ENCODE measurements at places on chromosomes 3 and 15.
A peak's percentile ranks its signal among the peaks of the same experiment; 100 is the strongest.

DNA sequence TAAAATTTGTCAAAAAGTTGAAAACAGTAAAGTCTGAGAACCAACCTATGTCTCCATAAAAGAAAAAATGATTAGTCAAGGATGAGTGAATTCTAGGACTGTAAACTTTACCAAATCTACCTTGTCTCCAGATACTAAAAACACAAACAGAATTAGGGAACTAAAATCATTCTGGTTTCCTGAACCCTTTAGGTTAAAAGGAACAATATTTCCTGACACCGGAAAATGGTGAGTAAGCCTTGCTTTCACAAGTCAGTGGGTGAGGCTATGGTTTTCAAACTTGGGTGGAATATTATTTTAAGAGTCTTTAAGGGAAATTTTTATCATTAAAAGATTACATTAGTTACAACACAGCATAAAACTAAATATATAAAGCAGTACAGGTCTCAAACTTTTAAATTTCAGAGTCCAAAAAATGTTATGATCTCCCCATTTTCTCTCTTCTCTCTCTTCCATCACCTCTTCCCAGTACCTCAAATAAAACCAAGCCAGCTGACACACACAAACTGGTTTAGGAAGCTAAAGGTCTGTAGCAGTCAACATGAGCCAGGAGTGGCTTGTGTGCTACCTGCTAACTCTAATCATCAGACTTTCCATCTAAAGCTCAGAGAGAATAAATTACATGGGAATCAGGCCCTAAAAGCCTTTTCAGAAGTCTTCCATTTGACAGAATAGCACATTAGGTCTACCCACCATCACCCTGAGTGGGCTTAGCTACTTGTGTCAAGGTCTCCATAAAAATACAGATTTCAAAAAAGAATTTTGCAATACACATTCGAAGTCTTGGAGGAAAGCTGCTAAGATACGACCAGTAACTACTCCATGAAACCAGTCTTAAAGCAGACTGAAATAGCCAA, 2.2 kb downstream of the SLC12A6 start:
- DNase-seq = peak; percentile 87

GRCh38 chr3:14521611-14522010, 18.5 kb downstream of the GRIP2 start:
- DNase-seq = no peak

DNA sequence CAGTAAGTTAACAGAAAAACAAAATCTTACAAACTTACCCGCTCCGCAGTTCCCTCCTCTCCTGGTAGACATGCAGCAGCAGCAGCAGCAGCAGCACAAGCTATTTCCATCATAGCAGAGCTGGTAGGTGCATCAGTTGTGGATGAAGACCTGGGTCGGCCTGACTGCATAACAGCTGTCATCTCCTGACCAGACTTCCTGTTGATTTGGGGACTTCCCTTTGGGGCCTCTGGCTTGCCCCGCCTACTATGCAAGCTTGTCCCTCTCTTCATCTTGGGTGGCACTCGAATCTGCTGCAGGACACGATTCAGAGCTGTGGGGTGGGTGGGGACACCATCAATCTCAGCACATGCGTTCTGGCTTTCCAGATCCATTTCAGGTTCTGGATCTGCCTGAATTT, 65.7 kb downstream of the TMCC1 start:
- peak; percentile 72 for DNase-seq

DNA sequence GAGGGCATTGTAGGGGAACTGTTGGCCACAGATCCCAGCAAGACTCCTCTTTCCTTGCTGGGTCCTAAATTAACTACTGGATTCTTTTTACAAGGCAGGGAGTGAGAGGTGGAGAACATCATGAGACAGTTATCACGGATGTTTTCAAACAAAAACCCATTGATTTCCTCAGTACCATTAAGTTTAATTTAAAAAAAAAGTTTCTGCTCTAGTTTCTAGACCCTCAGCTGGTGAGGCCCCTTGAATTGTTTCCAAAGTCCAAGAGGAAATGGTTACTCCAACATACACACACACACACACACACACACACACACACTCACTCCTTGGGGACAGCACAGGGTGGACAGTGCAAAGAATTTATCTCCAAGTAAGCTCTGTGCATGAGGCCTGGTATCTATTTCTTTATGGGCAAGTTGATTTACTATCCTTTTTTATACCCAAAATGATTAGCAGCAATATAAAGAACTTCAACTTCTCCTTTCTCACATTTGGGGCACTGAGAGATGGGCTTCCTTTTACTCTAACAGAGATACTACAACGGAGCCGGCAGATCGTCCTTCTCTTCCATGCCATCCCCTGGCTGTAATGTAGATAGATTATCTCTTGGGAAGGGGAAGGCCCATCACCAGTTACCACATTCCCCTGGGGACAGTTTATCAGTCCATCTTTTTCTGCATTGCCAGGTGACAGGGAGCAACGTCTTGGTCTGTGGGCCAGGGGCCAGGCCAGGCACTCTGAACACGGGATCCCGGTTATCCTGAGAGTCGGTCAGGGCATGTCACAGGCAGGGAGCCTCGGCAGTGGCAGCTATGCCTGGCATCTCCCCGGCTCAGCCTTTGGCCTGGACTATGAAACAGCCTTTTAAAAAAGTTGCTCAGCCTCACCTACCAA, 54.7 kb downstream of the CORO2B start:
- DNase-seq = no peak

DNA sequence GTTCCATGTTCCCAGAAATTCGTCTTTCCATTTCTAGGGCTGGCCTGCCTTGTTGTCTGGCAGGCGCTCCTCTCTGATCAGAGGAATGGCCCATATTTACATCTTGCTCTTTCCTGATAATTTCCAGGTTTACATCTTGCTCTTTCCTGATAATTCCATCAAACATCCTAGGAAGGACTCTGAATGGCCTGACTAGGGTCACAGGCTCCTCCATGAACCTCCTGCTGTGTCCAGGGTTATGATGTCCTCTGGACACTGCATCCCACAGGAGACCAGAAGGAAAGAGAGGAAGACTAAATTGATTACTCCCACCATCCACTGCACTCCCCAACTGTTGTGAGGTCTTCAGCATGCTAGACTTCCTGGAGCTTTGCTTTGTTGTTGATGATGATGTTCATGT, 75.4 kb downstream of the CLSTN2 start:
- no peak for DNase-seq

GRCh38 chr15:90955624-90956273, 1.1 kb downstream of the RCCD1 start:
- no peak for DNase-seq

GRCh38 chr3:161372321-161373260, 1.3 kb upstream of the SPTSSB start:
- DNase-seq = peak; percentile 42

GRCh38 chr3:52493232-52494017, 1.7 kb upstream of the STAB1 start:
- no peak for DNase-seq

- DNase-seq = no peak
These were observed 9.2 kb upstream of the SIN3A start for GRCh38 chr15:75460646-75461045.

- no peak for DNase-seq
These were observed 95.8 kb downstream of the BDH1 start for GRCh38 chr3:197460002-197460401.

DNA sequence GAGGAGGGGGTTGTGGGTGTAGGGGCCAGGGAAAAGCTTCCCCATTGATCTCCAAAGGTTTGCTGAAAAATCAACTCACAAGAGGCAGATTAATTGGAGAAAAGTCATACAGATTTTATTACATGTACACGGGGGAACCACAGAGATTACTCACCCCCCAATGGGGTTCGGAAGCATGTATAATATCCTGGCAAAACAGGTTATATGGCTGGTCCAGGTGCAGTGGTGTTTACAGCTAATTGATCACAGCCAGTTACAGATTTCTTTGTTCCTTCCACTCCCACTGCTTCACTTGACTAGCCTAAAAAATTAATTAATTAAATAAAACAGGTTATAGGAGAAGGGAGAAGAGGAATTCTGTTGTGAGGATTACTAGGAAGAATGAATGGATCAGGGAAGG, 22.4 kb downstream of the PRKCI start:
- no peak for DNase-seq

DNA sequence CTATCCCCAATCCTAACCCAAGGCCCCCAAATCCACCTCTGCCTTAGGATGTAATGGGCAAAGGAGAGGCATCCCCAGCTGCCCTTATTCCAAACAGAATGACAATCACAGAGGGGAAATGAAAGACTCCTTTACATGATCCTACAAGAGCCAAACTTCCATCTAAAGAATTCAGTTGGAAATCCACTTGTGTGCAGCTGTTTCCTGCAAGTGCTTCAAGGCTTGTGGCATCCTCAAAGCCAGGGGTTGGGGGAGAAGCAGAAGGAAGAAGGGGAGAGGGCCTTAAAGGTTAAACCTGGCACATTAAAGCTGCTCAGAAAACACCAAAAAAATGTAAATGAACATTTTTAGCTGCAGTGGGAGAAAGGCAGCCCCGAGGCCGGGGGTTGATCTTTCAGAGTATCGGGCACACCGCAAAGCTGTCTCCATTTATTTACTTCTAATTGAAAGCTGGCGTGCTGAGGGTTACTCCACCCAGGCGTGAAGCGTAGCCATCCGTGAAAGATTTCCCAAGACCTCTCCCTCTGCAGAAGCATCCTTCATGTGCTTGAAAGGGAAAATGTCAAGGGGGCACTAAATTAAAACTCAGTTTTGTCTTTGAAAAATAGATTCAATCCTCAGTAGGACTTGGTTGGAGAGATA, 217.8 kb downstream of the SHQ1 start:
- DNase-seq = no peak

- DNase-seq = no peak
These were observed 3.5 kb downstream of the NSMCE3 start for GRCh38 chr15:29266052-29266582.

- no peak for DNase-seq
These were observed at the start of gene DPPA2 for GRCh38 chr3:109316162-109316730. TSS of gene DPPA2 (minus strand) at chr3:109316517. CDS start at chr3:109314542, 1,975 bp downstream.

DNA sequence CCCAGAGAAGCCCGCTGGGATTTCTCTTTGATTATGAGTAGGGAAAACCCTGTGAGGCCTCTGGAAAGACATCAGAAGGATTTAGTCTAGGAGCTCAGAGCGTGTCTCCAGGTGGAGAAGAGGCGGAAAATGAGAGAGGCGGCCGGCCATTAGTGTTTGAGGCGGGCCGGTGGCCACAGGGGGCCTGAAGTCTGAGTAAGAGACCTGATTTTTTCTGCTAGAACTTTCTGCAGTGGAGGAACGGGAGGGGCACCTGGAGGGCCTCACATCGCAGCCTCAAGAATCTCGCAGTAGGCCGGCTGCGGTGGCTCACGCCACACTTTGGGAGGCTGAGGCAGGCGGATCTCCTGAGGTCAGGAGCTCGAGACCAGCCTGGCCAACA, 28.5 kb downstream of the KLHDC8B start:
- no peak for DNase-seq

GRCh38 chr3:47193871-47194859, 30.3 kb upstream of the SETD2 start:
- DNase-seq = peak; percentile 43

DNA sequence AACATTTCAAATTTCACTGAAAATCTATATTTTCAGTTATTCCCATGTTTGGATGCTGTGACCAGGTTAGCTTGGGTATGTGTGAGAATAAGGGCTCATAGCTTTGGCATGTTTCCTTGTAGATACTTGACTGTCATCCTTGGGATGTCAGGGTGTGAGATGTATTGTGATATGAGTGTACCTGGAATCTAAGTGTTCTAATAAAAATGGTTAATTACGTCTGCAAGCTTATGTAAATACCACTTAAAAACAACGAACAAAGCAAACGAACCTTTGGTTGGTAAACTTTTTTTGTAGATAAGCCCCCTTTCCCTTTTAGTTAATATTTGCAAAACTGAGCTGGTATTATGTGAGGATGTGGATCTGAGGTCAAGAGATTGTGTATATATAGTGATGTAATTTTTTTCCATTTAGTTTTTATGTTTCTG, 63.5 kb downstream of the FNDC3B start:
- no peak for DNase-seq

DNA sequence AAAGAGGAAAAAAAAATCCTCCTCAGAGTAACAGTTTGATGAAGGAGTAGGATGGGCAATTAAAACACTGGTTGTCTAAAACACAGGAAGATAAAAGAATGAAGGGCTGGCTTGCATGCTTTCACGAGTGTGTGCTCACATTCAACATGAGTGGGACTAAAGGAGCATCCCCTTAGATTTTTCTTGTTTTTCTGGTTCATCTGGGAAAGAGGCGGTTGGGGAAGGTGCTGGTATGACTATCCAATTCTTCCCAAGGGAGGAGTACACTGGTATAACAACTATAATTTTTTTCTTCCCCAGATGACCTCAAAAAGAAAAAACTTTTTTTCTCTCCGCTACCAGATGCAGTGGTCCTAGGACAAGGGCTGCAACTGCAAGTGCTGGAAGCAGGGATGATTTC, 143.7 kb downstream of the MYO9A start:
- no peak for DNase-seq

DNA sequence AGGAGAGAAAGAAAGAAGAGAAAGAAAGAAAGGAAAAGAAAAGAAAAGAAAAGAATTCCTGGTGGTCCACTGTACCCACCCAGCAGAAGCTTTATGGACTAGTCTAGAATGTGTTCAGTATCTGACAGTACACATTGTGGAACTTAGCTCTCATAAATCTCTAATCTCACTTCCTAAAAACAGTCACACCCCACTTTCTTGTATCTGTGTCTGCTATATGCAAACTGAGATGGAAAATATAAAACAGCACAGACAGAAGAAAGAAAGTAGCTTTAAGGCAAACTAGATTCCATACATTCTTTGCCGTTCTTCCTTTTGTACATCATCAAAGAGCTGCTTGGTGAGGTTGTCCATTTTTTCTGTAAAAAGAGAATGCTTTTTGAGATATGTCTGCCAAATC, 41.1 kb upstream of the GNB5 start:
- no peak for DNase-seq

DNA sequence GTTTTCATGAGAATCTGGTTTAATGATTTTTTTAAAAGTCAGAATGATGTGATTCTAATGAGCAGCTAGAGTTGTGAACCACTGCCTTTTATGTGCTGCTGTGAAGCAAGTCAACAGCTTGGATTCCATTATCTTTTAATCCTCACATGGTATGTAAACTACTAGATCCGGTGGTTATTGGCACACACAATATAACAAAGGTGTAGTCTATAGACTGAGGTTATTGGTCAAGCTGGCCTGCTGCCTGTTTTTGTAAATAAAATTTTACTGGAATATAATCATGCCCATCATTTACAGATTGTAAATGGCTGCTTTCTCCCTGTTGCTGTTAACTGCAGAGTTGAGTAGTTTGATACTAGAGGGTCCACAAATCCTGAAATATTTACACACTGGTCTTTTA, 103.1 kb downstream of the OTOL1 start:
- DNase-seq = no peak

DNA sequence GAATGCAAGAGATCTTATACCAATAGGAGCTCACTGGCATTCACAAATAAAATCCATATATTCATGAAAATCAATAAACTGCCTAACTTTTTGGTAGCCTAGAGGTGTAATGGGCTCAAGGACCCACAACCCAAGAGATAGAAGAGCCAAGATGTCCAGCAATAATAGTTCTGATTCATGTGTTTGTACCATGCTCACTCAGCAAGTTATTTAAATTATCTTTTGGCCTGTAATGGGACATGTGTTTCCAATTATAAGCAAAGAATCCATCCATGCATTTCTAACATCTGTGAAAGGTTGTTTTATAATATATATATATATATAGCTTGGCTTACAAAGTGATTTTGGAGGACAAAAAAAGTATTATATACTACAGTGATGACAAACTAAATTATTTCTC, 29.7 kb upstream of the SHC4 start:
- no peak for DNase-seq

GRCh38 chr3:113234688-113235260, 23.4 kb downstream of the BOC start:
- no peak for DNase-seq

- DNase-seq = no peak
These were observed 23.7 kb downstream of the ESYT3 start for GRCh38 chr3:138457863-138458735.

GRCh38 chr3:61831973-61832372, 270.6 kb downstream of the PTPRG start:
- no peak for DNase-seq

Measured in suppressor macrophage (primary cell).